Activated CD4-positive, alpha-beta memory T cell treated with anti-CD3 and anti-CD28 coated beads for 36 hours (primary cell): ENCODE measurements at places on chromosomes 5 and 9.

DNA sequence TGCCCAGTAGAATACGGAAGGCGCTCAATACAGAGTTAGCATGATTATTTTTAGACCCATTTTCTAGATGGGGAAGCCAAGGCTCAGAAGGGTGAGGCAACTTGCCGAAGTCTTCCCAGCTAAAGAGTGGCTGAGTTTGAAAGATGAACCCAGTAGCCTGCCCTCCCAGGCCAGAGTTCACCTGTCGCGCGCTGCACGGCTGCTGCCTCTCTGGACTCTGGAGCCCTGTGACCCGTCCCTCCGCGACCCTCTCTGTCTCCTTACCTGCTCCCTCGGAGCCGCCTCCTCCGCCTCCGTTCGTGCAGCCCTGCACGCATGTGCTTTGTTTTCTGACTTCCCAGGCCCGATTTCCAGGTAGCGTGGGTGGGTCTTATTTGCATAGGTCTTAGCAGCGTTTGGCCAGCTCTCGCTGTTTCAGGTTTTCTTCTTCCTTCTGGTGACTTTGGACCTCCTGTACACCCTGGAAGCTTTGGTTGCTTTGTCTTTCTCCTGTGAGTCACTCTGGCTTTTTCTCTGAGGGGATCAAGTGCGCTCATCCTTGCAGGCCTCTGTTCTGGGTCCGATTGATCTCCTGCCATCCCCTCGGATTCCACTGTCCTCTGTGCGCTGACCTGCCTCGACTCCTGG lies at the start of gene RNF183:
RNF183 (minus strand) TSS at position 585 of the 627 bp plus-strand sequence. CDS start 5,192 bp downstream, outside the sequence.
- no peak for DNase-seq

DNA sequence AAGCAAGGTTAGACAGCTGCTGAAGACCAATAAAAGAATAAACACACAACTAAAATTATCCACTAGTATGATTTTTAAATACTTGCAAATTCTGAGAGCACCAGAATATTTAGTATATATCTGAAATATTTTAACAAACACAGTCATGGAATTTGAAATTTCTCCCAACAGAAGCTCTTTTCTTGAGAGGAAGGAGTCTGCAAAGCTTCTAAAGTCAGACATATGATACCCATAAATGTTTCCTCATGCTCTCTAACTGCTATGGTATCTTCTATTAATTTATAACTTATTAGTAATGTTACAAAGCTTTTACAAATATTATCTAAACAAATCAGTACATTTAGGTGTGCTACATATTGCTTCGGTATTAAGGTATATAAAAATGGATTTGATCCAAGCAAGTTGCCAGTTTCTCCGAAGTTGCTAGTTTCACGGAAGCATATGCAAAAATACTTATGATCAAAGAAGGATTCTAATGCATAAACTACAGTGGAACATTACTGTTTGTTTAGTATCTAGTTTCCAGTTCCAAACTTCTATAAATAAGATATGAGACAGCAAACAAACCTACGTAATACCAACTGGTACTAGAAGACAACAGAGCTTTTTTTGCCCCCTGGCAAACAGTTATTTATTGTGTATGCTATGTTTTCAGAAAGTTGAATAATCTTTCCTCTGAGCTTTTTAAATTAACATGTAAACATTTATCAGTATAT lies 22.0 kb downstream of the FNIP1 start:
- DNase-seq = no peak

DNA sequence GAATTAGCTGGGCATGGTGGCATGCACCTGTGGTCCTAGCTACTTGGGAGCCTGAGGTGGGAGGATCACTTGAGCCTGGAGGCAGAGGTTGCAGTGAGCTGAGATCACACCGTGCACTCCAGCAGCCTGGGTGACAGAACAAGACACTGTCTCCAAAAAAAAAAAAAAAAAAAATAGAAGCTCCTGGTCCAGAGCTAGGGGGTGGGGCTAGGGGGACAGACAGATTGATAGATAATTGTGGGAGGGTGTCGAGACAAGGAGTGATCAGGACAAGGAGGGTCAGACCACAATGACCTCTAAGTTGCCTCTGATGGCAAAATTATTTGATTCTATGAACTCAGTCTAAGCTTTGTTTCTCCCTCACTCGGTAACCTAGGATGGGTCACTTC lies 6.6 kb upstream of the PHF19 start:
- DNase-seq = no peak

- no peak for DNase-seq
Measured at GRCh38 chr5:151406322-151406947, 41.0 kb upstream of the SLC36A1 start.

- no peak for DNase-seq
Measured at GRCh38 chr9:123373946-123374345, 17.9 kb downstream of the CRB2 start.

DNA sequence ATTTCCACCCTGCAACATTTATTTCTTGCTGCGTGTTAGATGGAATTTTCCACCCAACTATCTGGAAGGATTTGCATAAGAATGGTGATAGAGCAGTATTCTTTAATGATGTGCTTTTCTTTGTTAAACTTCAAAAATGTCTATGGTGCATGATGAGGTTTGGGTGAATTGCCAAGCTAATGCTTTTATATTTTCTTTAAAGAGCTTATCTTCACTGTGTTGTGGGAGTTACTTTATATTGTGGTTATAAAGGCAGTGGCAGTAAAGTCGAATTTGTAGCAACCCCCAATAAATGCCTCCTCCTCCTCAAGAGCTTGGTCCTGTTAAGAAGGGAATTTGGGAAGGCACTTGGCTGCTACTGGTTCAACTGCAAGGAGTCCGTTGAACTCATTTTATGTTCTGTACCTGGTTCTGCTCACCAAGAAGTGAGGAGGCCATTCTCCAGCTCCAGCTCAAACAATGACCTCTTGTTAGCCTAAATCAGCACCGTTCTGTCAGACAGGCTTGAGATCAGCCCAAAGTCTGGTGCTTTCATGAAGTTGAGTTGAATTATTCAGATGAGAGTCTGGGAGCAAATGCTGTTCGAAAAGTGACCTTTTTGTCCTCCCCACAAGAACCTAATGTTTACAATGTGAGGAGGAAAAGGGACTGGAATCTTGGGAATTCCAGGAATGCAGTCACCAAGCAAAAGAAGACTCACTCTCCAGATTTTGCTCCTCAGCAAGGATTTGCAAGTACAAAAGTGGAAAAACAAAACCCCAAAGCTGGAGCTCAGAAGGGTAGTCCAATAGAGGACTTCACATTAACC lies 217.0 kb downstream of the TMEM38B start:
- no peak for DNase-seq

- DNase-seq = no peak
Measured at GRCh38 chr9:127179633-127180441, 57.4 kb upstream of the ANGPTL2 start.

DNA sequence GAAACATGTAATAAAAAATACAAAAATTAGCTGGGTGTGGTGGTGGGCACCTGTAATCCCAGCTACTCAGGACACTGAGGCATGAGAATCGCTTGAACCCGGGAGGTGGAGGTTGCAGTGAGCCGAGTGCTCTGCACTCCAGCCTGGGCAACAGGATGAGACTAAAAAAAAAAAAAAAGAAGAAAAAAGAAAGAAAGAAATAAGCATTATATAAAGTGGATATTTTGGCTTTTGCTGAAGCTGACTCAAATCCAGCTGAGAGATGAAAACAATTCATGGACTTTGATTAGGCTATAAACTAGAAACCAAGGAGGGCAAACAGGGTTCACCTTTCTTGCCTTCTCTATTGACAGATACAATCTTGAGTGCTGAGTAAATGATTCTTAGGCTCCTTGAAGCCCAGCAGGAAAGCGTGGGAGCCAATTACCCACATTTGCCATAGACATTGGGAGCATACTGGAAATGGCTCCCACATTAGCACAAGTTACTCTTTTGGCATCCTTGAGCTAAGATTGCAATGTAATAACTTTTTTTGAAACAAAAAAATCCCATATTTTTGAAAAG lies 2.4 kb upstream of the BTF3 start:
- DNase-seq = no peak

GRCh38 chr9:86966852-86967511 lies 19.7 kb upstream of the GAS1 start:
- no peak for DNase-seq

- DNase-seq = no peak
Measured at GRCh38 chr9:130220352-130220751, 45.2 kb upstream of the HMCN2 start.

- DNase-seq = no peak
Measured at GRCh38 chr5:65506961-65507360, 25.2 kb upstream of the ADAMTS6 start.

DNA sequence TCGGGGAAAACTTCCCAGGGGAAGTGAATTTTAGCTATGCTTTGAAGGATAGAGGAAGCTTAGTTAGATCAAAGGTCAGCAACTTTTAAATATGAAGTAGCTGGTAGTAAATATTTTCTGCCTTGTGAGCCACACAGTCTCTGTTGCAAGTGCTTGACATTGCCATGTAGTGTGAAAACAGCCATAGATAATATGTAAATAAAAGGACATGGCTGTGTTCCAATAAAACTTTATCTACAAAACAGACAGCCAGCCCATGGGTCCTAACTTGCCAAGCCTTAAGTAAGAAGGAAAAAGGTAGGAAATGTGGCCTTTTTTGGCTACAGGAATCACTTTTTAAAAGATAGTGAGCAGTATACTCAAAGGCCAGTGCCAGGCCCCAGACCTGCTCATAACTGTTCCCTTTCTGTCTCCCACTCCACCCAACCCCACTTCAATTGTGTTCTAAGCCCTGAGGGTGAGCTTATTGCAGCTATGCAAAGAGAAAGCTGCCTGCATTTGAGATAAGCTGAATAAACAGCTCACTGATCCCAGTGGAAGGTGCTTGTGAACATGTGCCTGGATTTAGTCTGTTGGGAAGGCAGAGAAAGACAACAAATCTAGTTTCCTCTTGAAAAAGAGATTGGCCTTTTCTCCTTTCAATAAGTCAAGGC lies 113.0 kb upstream of the TRIM32 start:
- DNase-seq = no peak
